ENCODE measurements at places on chromosomes 7 and 10. TPM values are rescaled to one million over a fixed set of nuclear protein-coding genes. Genes with fewer than 3 reads are reported as not detected.

Gene MAGI2
- total RNA-seq = 8.0 TPM

Gene GLI3
- 24.1 TPM for total RNA-seq

Gene ICA1
- total RNA-seq = 4.6 TPM

Gene OR2A7
- total RNA-seq = 8.6 TPM

GRCh38 chr10:132595854-132596253 is 58.3 kb downstream of the INPP5A start:
- peak; percentile 53 for DNase-seq

GRCh38 chr10:121325490-121326231 is 272.6 kb downstream of the FGFR2 start:
- DNase-seq = no peak

DNA sequence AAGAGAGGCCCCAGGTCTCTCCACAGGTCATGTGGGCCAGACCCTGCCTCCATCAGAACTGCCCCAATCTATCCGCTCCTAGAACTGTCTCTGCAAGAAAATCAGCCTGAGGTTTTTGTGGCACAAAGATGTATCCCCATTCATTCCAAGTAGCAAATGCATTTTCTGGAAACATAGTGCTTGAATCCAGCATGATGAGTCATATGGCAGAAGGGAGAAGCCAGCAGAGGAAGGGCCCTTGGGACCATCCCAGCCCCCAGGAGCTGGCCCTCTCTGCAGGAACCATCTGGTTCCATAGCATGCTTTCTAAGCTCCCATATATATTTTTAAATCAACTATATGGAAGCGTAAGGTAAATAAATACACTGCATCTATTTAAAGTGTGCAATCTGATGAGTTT is 563.2 kb downstream of the GALNT17 start:
- DNase-seq = peak; percentile 38

DNA sequence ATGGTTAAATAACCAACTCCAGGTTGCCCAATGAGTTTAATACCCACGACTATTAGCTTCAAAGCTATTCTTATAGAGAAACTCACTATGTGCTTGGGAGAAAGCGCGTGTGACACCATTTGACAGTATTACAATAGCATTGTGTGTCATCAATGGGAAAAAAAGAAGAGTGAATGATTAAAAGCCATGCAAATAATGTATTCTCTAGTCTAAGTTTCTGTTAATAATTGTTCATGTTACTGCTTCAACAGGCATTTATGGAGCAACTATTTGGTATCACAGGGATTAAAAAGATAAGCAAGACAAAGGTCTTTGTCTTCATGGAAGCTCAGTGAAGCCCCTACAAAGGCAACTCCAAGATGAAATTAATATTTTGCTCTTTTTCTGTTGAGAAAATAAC is 47.2 kb downstream of the CAV1 start:
- no peak for DNase-seq

- no peak for DNase-seq
These were observed 152.4 kb downstream of the PRPF18 start for GRCh38 chr10:13739183-13739582.

GRCh38 chr7:70434376-70434775 is 697.6 kb upstream of the GALNT17 start:
- no peak for DNase-seq

GRCh38 chr7:130069179-130069977 is 956 bp upstream of the KLHDC10 start:
- no peak for DNase-seq

DNA sequence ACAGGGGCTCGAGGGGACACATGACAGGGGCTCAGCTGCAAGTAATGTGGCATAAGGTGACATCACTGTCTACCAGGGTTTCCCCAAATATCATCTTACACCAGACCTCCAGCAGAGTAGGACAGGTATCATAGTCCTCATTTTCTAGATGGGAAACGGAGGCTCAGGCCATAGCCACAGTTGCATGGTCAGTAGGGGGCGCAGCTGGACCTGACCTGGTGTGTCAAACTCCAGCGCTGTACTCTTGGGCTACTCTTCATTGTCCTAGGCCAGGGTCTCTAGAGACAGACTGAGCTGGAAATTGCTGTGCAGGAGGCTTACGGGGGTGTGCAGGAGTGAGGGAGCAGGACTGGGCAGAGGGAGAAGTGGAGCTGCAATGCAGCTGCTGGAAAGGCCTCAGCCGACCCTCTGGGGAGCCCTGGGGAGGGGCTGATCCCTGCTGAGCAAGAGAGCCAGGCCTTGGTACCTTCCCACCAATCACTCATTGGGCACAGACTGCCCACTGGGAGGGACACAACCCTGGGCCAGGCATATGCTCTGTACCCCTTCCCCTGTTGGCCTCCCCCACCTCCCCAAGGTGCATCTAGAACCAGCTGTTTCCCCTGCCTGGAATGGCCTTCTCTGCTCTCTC is 89.9 kb downstream of the CDH23 start:
- peak; percentile 44 for DNase-seq

DNA sequence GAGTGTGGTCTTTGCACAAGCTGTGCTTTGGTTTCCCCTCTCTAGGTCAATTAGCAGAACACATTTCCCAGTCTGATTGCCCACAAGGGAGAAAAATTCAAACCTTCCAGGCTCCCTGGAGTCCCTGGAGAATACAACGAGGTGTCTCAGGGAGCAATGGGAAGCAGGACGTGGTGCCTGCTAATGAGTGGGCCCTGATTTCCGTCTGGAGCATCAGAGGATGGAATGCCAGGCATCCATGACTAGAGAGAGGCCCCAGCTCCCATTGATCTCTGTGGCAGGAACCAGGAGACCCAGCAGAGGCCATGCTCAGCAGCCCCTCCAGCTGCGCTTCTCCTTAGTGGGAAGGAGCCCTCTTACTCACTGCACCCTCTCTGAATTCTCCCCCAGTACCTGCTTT is 33.2 kb upstream of the TLX1 start:
- DNase-seq = no peak

DNA sequence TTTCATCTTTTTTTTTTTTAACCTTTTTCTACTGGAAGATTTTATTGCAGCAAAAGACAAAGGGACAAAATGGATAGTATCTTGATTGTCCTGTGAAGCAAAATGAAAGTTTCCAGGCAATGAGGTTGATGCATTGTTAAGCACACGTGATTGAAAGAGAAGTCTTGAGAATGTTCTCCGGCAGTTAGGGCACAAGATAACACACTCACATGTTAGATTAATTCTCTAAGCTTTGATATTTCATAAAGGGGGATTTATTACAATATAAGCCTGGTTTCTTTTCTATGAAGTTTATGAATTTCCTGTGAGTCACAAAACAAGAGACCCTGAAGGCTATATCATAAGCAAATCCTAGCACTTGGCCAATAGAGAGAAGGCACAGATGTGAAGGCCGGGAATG is 93.4 kb upstream of the ARMC3 start:
- DNase-seq = no peak

GRCh38 chr7:122219253-122219865 is 75.3 kb upstream of the AASS start:
- DNase-seq = peak; percentile 60

DNA sequence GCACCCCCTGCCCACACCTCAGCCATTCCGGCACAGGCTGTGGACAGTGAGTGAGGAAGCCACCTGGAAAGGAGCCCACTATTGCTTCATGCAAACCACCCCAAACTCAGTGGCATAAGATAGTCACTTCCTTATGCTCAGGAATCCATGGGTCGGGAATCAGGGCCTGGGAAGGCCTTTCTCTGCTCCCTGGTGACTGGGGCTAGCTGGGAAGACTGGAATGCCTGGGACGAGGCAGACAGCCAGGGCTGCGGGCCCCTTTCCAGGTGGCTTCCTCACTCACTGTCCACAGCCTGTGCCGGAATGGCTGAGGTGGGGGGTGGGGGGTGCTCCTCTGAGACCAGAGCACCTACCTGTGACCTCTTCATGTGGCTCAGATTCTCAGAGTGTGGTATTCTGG is 74.1 kb upstream of the GRB10 start:
- DNase-seq = no peak

All from tongue (tissue), 3 donors.